Liver (tissue), 10 donors: ENCODE measurements at places on chromosomes 4 and X.

DNA sequence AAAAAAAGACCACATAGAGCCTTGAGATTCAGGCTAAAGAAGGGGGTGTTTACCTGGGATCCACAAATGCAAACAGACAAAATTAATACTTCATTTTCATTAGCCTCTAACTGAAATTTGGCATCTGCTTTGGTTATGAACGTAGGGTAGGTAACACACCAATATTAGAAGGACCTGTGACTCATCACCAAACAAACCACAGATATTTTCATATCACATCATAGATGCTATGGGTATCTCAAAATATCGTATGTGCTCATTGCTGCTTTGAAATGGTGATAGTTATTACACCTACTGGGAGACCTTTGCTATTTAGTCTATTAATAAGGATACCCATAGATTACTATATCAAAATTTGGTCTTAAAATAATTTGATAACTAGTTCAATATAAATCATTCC lies 180.6 kb upstream of the MAP3K15 start:
- no peak for DNase-seq

DNA sequence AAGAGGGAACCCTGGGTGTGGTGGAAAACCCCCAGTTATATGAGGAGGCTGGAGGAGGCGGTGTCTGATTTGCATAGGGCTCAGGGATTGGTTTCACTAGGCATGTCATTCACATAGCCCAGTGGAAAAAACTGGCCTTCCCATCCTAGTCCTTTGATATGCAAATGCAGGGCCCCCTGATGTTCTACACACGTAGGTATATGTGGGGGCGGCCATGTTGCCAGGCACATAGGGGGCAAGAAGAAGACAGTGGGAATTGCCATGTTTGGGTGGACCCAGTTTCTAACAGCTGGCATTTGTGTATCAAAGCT lies 34.0 kb upstream of the ENPP6 start:
- DNase-seq, result no peak

- no peak for DNase-seq
Measured at GRCh38 chr4:182206916-182207315, 36.3 kb upstream of the TENM3 start.

DNA sequence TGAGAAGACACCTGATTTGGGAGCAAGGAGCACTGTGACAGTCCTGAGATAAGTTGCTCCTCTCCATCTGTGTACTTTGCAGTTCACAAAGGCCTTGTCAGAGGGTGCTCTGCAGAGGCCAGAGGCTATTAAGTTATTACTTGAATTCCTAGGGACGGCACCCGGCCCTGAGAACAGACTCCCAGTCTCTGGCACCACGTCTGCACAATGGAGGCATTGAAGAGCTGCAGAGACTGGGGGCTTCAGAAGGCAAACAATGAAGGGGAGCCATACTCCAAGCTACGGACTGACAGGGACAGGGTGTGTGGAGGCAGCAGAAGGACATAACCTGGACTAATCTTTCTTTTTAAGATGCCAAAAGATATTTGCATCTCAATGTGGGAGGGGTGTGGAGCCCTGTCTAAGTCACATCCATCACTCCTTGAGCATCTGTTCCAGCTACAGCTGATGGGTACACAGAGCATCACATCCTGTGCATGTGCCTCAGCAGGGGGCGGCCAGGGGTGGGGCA lies 11.5 kb downstream of the RASGEF1B start:
- DNase-seq, result no peak

DNA sequence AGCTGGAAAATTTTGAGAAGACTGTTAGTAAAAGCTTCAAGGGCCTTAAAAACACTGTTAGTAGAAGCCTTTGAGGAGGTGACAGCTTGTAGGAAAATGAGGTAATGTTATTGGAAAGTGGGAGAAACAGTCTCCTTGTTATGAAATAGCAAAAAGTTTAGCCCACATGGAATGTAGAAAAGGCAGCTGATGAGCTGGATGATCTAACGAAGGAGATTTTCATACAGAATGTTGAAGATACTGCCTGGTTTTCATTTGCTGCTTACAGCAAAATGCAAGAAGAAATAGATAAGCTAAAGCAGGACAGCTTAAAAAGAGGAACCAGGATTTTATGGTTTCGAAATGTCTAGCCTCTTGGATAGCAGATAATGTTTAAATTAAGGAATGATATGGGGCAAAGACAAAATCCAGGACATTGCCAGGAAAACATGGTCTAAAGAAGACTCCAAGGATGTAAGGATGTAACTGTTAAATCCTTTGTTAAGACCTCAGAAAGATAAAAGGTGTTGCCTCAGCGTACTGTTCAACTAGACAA lies 10.2 kb upstream of the STBD1 start:
- no peak for DNase-seq

GRCh38 chr4:79295086-79295485 lies 30.8 kb downstream of the NAA11 start:
- DNase-seq, result no peak

DNA sequence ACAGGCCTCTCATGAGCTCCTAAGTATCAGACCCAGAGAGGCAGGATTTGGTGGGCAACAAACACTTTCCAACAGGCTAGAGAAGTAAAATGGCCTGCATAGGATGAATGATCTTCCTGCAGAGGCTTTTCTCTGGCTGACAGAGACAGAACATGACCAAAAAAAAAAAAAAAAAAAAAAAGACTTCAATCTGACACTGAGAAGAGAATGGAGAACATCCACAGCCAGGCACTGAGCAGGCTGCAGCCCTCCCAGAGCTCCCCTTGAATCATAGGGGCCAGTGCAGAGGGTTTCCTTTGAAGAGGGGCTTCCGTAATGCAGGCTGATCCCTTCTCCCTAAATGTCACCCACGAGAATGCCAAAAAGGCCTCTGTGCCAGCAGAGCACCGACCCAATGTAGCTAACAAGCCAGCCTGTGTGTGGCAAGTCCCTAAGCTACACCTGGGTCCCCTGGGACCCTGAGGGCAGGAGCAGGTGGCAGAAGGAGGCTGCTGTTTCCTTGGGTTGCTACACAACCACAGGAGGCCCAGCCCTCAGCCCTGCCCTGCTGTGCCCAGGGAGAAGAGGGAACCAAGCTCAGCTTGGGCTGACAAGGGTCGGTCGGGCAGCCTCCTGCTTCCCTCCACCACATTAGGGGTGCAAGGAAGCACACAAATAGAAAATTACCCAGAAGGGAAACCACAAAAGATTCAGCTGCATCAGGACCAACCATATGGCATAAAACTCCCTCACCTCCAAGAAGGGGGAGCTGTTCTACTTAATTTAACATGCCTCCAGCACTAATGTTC lies 55.6 kb downstream of the MAP7D2 start:
- no peak for DNase-seq

GRCh38 chr4:78737035-78737434 lies 39.1 kb upstream of the BMP2K start:
- DNase-seq, result no peak

DNA sequence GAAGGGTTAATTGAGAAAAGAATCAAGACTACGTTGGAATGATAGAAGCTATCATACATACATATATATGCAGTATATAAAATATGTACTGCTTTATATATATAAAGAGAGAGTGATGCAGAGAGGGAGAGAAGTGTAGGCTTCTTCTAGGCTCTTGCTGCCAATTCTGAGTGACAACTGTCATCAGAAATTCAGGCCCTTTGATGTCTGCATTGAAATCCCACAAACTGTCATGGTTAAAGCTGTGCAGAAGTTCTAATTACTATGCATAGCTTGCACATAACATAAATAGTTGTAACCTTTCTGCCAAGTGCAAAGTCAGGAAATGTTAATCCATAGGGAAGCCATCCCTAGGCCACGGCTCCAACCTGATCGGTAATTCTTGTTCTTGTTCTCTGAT lies 251.0 kb downstream of the STIM2 start:
- no peak for DNase-seq

GRCh38 chr4:6942238-6942800 lies 32.7 kb downstream of the TBC1D14 start:
- no peak for DNase-seq

GRCh38 chrX:101442085-101442484 lies 34.1 kb downstream of the HNRNPH2 start:
- DNase-seq, result no peak

GRCh38 chr4:73917081-73917501 lies 47.9 kb downstream of the CXCL1 start:
- DNase-seq, result no peak

- DNase-seq, result no peak
Measured at GRCh38 chr4:165631912-165632311, 241.1 kb upstream of the TLL1 start.

DNA sequence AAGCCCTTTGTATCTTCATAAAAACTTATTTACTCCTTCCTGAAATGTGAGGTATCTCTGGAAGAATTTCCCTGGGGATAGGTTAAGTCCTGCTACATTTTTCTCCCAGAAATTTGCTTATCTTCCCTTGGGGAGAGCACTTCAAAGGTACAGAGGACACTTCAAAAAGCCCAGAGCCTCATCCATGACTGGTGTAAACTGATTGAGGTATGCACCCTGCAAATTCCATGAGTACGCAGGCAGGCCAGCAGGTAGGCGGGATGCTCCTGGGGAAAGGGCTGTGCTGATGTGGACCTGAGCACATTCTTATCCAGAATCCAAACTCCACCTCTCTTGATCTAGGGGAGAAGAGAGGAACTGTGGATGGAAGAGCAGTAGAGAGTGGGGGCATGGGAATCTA lies 26.3 kb upstream of the RASGEF1B start:
- no peak for DNase-seq

- DNase-seq, result no peak
Measured at GRCh38 chrX:72313707-72314641, 8.3 kb upstream of the CITED1 start.

DNA sequence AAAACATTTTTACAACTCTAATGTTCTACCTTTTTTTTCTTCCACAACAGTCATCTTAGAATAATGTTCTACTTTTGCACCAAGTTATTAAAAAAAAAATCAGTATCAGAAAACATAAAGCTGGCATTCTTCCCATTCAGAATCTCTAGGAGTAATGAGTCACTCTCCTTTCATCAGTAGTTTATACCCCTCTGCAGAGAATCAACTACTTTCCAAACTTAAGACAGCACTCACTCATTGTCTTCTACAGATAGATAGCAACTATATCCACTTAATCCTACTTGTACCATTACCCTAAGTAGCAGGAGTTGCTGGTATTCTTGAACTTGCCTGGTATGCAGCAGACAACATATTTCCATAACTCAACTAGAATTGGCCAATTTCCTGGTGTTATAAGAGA lies 3.2 kb downstream of the TIGD4 start:
- no peak for DNase-seq

GRCh38 chr4:163610648-163611047 lies 116.2 kb downstream of the TMA16 start:
- no peak for DNase-seq

DNA sequence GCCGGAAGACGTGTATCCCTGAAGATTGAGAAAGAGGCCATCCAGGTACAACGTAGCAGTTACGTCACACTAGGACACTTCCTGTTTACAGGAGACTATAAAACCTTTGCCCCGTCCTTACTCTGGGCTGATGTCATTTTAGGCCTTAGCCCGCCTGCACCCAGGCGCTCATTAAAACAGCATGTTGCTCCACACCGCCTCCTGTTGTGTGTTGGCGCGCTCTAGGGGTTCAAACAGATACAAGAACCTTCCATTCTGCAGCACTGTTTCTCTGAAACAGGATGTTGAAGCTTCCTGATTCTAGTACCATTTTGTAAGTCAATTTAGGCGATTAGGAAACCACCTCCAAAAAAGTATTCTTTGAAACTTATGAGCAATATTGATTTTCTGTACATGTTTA lies 722.1 kb downstream of the PCDH7 start:
- no peak for DNase-seq

- no peak for DNase-seq
Measured at GRCh38 chrX:24877288-24877664, 138.5 kb downstream of the ARX start.

GRCh38 chr4:186472948-186473347 lies 82.4 kb downstream of the MTNR1A start:
- DNase-seq, result no peak

- no peak for DNase-seq
Measured at GRCh38 chrX:43750248-43750676, 94.2 kb downstream of the MAOA start.

DNA sequence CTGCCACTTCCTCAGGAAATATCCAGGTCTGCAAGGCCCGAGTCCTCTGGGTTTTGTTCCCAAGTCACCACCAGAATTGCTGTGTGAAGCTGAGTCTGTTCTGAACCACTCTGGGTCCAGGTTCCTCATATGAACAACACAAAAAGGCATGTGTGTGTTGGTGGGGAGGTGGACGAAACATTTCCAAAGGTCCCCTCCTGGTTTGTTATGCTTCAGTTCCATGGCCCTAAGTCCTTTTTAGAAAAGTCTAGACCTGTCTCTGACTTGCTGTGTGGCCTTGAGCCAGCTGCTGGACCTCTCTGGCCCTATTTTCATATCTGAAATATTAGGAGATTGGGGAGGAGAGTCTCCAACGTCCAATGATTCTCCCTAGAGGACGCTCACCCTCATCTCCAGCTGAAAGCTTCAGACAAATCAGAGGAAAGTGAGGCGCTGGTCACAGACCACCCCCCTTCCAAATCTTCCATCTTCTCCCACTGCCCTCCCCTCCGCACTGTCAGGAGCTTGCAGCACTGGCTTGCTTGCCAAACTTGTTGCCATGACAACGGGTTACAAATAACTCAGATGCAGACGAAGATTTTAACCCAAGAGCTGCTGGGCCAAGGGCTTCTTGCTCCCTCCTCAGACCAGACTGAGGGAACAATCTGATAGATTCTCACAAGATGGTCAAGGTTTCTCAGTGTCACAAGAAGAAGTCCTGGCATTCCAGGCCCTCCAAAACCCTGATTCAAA lies 64.5 kb downstream of the SMC1A start:
- DNase-seq, result no peak

DNA sequence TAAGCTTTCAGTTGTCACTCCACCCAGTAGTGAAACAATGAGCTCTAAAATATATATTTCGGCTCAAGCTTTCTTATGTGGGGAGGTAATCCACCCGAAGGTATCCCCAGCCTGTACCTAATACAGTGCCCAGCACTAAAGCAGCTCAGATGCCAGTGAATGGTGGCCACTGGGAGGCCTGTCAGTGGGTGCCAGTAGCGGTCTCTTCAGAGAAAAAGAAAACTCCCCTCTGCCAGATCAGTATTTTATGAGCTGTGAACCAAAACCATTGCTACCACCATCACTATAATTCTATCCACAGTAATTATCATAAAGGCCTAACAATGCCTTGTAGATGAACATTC lies 835 bp upstream of the NFKB1 start:
- no peak for DNase-seq

- no peak for DNase-seq
Measured at GRCh38 chrX:115563633-115564162, 2.7 kb downstream of the PLS3 start.

DNA sequence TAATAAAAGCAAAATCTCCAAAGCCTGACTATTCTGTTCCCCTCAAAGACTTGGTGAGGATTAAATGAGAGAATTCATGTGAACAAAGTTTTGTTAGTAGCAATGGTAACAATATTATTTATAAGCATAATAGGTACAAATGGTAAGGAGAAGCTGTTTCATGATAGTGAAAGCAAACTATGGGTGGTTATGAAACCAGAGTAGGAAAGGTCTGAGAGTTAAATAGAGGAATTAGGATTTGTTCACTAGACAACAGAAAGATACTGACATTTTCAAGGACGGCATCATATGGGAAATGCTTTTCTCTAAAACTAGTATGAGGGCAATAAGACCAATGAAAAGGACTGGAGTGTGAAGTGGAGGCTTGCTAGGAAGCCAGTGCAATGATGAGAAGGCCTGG lies 128.6 kb upstream of the FTHL17 start:
- DNase-seq, result no peak
